ENCODE measurements at places on chromosomes 4 and X.
A peak's percentile ranks its signal among the peaks of the same experiment; 100 is the strongest.

DNA sequence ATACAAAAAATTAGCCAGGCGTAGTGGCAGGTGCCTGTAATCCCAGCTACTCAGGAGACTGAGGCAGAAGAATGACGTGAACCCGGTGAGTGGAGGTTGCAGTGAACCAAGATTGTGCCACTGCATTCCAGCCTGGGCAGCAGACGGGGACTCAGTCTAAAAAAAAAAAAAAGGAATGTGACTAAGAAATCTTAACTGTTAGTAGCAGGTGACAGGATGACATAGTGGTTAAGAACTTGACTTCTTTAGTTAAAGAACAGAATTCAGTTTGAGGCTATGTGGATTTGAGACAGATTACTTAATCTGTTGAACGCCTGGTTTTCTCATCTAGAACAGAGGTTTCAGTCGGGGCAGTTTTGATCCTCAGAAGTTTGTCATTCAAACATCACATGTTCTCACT lies 3.2 kb downstream of the TRMT44 start:
- DNase-seq, result no peak

DNA sequence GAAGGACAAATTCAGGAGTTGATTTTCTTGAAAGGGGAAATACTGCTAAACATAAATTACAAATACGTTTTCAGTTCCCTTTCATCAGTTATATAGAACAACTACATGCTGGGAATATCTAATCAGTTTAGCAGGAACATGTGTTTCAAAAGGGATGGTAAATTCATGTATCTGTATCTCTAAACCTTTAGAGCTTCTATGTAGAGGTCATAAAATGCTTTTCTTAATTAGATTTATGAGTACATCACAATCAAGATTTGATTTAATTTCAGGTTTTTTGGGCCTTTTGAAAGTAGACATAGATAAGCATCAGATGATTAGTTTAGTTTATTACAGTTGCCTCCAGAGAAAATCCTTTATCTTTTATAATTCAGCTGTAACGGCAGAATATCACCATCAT lies 12.9 kb downstream of the PDLIM3 start:
- DNase-seq, result no peak

DNA sequence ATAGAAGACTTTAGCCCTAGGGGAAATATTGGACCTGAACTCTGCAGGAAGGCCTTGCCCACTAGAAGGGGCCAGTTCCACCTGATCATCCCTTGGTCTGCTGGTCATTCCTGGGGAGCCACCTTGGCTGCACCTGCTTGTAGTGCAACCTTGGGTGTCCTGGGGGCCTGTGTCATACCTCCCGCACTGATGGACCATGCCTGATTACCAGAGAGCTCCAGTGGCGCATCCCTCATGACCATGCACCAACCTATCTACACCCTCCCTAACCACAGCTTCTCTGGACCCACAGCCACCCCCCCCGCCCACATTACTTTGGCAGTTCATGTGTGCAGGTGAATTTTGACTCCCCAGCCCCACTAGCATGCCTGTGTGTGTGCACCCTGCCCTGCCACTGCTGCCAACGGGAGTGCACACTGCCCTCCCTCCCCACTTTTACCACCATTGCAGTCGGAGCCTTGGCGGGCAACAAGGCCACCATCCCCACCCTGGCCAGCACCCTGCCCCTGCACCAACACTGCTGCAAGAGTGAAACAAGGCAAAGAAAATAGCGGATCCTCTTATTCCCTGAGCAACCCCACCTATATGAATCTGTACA lies 208.1 kb downstream of the FAM47B start:
- DNase-seq, result no peak

DNA sequence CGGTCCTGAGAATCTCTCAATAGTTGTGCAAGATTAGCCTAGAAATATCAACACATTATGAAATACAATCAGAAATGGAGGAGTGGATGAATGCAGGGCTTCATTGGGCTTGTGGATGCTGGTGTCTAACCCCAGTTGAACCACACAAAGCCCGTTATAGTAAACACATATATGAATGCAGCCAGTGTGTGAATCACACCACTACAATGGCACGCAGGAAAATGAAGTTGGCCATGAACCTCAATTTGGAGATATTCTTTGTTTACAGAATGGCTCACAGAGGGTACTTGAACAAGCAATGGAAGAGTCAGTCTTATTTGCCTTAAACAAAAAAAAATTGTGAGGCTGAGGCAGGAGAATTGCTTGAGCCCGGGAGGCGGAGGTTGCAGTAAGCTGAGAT lies 57.8 kb downstream of the SOD3 start:
- DNase-seq, result no peak

- DNase-seq, result no peak
Observed at GRCh38 chr4:6420036-6420435, 52.4 kb downstream of the PPP2R2C start.

DNA sequence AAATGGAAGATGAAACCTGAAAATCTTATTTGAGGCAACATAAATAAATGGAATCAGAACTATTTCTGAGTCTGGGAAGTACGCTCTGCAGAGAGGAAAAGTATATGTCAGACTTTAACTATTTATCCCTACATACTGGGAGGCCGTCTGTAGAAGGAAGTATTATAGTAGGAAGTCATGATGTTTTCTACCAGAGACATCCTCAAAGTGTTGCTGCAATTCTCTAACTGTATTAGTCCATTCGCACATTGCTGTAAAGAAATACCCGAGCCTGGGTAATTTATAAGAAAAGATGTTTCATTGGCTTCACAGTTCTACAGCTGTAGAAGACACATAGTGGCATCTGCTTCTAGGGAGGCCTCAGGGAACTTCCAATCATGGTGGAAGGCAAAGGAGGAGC lies 88.7 kb upstream of the TBL1X start:
- no peak for DNase-seq

DNA sequence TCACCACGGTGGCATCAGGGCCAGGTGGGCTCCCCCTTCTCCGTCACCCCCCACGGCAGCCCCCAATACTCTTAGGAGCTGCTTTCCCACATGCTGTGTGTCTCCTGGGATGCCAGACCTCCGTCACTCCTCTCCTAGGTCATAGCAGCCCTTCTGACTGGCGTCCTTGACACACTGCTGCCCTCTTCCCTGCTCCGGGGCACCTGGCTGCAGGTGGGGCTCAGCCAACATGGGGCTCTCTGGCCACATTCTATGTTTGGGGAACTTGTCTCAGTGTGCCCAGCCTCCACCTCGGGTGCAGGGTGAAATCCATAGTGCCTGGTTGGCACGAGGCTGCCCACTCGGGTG lies 13.8 kb downstream of the TMEM175 start:
- DNase-seq, result no peak

GRCh38 chr4:145195167-145195952 lies 15.0 kb upstream of the OTUD4 start:
- DNase-seq, result no peak

GRCh38 chr4:188992706-188993105 lies 853.5 kb downstream of the TRIML1 start:
- no peak for DNase-seq

GRCh38 chr4:40199999-40200874 lies 3.4 kb downstream of the RHOH start:
- DNase-seq, result no peak

DNA sequence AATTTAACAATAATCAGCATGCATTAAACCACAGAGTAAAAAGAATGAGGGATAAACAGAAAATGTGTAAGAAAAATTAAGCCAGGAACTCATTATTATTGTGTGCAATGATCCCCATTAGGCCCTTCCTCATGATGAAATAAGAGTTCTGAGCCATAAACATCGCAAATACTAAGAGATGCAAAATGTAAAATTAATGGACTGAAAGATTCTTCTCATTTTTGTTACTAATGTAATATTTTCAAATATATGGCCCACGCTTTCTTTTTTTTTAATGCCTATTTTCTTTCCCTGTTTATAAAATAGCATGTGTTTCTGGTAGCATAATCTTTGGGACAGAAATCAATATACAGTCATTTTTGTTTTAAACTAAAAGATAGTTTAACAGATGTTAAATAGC lies 281.0 kb downstream of the PDGFC start:
- DNase-seq, result no peak

DNA sequence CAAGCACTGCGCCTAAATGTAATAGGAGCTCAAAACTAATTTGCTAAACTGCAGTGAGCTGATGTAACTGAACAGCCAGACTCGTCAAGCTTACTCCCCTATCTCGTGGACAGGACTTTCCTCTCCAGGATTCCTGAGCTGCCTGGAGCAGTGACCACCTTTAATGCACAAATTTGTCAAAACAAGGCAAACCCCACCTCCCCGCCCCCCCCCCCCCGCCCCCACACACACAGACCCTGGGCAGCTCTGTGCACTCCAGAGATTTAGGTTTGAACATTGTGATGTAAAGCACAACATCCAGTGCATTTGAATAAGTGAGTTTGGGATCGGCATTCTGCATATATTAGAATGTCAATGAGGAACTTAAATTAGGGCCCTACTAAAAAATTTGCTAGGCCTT lies 77.7 kb upstream of the DHX15 start:
- no peak for DNase-seq

GRCh38 chrX:48992341-48992740 lies 9.7 kb downstream of the GRIPAP1 start:
- peak; percentile 85 for DNase-seq

DNA sequence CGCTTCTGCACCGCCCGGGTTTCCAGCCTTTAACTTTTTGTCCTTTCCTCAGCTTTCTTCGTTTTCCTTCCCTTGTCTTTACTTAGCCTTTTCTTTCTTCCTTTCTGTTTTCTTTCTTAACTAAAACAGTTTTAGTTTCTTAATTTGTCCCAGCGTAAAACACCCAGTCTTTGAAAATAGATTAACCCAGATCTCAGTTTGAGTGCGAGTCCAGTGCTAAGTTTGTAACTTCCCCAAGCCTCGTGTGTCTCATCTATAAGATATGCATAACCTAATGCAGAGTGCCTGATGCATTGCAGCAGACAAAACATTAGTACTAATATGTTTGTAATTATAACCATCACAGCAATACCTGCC lies 460 bp upstream of the GEMIN8 start:
- DNase-seq, result no peak

- DNase-seq, result peak; percentile 24
Observed at GRCh38 chrX:107450823-107451509, 1.5 kb downstream of the FRMPD3 start.

DNA sequence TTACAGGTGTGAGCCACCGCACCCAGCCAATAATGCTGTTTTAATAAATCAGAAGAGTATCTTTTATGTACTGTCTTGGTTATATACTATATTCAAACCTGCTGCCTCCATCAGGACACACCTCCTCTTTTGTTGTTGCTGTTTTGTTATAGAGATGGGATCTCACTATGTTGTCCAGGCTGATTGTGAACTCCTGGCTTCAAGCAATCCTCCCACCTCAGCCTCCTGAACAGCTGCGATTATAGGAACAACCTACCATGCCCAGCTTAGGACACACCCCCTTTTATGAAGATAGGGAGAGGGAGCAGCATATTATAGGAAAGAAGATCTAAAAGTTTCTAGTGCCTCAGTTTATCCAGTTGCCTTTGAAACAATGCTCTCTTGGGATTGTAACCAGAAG lies 62.2 kb upstream of the RAB33B start:
- DNase-seq, result no peak

DNA sequence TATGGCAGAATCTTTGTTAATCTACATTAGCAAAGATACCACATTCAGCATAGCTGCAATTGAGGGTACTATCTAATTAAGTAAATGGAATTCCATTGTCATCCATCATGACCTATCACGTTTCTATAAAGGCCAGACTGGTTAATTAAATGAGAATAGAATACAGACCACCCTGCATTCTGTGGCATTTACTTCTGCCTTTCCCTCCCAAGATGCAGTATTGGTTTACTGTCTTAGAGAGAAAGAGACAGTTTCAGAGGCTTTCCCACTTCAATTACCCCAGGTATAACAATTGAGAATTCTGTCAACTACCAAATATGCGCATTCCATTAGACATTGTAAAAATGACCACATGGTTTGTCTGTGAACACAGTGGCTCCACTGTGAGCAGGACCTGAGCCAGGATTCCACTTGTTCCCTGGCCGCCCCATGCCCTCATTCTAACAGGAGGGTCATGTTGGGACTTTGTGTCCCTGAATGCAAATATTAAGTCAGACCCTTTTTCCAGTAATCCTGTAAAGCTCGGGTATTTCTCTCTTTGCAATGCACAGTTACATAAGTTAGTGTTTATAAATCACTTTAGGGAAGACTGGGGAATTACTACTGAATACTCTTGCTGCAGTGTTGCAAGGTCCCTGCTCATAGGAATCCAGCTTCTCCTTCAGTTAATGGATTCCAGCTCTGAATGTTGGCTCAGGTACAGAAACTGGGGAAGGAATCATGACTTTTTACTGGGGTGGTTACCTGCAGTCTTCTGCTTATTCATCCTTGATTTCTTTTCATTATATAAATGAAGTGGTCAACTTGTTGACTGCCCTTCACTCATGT lies 261.0 kb downstream of the PDGFC start:
- DNase-seq, result no peak

GRCh38 chrX:152932598-152933175 lies 34.8 kb downstream of the ZNF185 start:
- no peak for DNase-seq

DNA sequence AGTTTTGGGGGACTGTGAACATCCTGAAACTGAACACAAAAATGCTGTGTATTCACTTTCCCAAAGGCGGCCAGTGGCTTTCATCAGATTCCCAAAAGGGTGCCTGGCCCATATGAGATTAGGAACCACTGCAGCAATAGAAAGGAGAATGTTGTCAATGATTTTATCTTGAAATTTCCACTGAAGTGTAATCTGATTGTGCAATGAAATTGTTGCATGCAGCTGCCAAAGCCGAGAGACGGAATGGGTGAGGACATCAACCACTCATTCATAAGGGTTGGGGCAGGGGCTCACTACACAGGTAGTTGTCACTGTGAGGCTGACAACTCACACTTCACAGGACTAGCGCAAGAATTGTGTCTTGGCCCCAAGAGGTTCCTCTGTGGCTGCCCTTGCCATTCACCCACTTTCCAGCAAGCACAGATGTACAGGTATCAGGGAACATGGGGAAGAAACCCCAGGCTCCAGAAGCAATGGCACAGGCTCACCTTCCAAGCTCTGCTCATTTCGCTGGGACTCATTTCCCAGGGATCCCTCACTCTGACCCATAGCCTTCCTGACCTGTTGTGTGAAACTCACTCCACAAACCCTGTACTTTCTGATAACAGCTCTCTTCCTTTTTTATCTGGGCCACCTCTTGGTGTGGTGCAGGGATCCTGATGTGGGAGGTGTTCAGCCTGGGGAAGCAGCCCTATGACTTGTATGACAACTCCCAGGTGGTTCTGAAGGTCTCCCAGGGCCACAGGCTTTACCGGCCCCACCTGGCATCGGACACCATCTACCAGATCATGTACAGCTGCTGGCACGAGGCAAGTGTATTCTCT lies 48.8 kb downstream of the BMX start:
- DNase-seq, result no peak

DNA sequence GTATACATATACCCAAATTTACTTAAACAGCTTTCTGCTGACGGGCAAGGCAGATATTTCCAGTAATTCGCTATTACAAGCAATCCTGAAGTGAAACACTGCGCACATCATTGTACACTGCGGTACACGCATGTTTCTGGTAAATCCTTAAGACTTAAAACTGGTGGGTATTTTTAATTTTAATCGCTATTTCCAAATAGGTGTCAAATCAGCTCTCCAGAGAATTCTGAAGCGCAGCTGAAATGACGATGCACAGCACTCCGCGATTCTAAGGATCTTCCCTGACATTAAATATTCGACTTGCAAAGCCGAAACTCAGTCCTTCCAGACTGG lies 361 bp downstream of the TMEM128 start:
- no peak for DNase-seq

- DNase-seq, result no peak
Observed at GRCh38 chr4:48100256-48100655, 33.8 kb downstream of the TXK start.

- no peak for DNase-seq
Observed at GRCh38 chr4:54487491-54487890, 170.3 kb upstream of the KIT start.
